Inflammatory macrophage (primary cell): ENCODE measurements at places on chromosomes 16 and 17.

- no peak for DNase-seq
These were observed 854.1 kb downstream of the KCNJ2 start for GRCh38 chr17:71023249-71024030.

DNA sequence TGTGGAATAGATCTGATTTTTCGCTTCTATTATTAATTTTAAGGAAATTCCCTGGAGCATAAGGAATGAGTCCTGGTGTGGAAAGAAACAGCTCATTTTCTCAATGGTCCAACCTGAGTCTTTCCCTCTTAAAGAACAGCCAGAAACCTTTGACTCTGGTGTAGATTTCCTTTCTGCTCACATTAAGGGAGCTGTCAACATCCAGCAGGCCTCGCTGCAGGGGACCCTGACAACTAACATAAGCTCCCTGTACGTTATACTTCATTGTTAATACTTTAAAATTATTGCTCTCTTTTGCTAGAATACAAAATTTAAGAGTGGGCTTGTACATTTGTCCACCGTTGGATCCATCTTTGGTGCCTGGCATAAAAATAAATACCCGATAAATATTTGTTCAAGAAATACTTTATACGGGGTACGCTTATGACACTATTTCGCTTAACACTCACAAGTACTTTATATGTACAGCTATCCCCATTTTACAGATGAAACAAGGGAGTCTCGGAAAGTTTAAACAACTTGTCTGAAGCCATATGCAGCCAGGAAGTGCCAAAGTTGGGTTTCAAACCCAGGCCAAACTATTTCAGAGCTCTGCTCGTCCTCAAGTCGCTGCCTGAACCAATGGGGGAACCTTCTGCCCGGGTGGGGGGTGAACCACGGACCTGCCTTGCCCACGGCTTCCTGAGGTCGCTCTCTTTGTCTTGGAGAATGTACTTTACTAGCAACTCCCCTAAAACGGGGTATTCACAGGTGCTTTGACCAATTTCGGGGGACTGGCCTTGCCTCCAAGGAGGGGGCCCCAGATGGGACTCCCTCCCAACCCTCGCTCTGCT, 611 bp downstream of the SMARCE1 start:
- peak; percentile 42 for DNase-seq

DNA sequence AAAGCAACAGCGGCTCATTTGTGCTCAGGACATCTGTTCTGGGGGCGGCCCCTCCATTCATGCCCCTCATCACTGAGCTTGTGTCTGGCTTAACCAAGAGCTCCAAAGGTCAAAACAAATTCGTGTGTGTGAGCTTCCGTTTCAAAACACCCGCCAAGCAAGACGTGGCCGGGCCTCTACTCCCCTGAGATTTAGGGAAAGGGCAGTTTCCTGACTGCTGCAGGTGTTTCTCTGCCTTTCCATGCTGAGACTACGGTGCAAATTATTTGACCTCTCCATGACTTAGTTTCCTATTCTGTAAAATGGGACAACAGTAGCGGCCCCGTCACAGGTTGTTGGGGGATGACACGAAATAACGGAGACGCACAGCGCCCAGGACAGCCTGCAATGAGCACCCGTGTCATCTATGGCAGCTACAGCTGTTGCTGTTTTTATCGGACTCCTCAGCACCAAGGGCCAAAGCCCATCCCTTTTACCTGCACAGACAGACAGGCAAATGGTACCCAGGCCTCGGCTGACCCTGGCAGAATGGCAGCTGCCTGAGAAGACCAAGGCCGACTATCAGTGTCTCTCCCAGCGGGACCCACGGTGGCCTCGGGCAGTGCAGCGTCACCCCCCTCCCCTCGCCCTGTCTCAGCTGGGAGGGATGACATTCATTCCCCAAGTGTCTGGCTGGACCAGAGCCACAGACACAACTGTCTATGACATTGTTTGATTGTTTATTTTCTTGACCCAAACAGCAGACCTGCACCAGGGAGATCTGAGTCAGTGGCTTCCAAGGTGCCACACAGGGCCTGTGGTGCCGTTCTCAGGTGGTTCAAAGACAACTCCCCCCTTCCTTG, 50.7 kb upstream of the DOC2B start:
- DNase-seq: no peak

GRCh38 chr16:87800497-87800896, 34.7 kb upstream of the KLHDC4 start:
- no peak for DNase-seq

- peak; percentile 19 for DNase-seq
These were observed 66.3 kb downstream of the MPRIP start for GRCh38 chr17:17108451-17109049.

DNA sequence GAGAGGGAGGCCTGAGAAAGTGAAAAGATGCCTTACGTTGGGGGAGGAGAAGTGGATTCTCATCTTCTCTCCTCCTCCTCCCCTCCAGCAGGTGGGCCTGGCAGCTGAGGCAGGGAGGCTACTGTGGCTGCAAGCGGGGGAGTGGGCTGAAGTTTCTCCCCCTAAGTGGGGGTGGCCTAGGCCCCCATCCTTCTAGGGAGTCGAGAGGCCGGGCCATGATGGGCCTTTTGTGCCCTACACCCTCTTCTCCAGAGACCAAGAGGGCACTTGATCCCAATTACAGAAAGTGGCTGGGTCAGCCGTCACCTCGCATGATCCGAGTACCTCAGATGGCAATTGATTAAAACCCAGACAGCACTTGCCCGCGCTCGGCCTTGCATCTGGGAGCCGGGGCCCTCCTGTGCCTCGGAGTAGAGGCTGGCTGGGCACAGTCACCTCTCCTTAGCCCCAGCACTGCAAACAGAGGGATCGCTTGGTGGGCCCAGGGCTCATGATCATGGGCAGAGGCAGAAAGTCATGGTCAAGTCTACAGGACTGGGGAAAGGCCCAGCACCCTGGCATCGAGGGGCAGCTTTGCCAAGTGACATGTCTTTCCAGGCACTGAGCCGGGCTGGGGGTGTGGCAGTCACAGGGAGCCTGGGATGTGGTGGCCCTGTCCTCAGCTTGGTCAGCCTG, 78.3 kb downstream of the IRX5 start:
- no peak for DNase-seq

DNA sequence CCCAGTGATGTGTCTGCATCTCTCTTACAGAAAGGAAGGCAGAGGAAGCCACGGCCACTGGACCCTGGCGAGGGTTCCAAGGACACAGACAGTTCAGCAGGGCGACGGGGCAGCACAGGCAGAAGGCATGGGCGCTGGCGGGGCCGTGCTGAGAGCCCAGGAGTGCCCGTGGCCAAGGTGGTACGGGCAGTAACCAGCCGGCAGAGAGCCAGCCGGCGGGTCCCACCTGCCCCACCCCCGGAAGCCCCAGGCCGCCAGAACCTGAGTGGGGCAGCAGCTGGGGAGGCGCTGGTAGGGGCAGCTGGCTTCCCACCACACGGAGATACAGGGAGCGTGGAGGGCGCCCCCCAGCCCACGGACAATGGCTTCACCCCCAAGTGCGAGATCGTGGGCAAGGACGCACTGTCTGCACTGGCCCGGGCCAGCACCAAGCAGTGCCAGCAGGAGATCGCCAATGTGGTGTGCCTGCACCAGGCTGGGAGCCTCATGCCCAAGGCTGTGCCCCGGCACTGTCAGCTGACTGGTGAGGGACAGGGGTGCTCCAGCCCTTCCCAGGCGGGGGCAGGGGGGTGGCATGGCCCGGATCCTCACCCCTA, 7.8 kb downstream of the XYLT2 start:
- no peak for DNase-seq

DNA sequence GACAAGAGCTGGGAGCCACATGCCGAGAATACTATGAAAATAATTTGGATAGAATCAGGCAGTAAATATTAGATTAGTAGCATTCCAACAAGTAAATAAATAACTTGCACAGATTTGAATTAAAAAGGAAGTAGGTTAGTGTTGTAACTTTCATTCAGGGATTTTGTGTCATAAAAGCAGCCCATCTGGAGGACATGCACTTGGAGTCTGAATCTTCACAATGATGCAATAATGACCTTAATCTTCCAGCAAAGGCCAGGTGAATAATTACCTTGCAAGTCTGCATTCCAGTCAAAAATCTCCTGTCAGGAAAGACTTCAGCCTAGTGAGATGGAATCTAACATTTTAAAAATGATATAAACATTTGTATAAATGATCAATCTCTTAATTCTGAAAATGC, 518.1 kb downstream of the KCNJ2 start:
- DNase-seq: no peak

GRCh38 chr17:41534899-41535546, 6.9 kb upstream of the KRT19 start:
- no peak for DNase-seq

- DNase-seq: no peak
These were observed 615 bp downstream of the CARMIL2 start for GRCh38 chr16:67645397-67646121.

DNA sequence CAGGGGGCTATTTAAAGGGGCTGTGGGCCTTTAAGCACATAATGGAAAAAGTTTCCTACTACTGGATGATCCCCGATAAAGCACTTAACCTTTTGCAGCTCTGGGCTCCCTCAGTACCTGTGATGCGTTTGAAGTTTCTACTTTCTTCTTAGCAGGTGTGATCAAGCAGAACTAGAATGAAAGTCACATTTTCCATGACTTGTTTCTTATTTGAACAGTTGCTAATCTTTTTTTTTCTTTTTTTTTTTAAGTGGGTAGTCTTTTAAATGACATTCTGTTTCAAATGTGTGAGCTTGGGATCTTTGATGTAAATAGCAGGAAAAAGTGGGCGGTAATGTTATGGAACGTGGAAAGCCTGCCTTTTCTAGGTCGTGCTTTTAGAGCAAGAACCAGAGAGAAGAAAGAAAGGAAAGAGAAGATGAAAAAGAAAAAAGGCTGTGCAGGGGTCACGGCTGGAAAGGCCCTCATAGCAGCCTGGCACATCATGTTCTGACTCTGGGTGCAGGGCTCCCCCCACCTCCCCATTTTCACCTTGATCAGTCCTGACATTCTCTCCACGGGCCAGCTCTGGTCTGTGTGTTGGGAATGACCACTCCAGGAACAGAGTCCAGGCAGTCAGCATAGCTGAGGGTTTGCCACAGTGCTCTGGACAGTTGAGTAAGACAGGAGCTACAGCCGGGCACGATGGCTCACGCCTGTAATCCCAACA, 150.6 kb downstream of the CLEC16A start:
- no peak for DNase-seq

DNA sequence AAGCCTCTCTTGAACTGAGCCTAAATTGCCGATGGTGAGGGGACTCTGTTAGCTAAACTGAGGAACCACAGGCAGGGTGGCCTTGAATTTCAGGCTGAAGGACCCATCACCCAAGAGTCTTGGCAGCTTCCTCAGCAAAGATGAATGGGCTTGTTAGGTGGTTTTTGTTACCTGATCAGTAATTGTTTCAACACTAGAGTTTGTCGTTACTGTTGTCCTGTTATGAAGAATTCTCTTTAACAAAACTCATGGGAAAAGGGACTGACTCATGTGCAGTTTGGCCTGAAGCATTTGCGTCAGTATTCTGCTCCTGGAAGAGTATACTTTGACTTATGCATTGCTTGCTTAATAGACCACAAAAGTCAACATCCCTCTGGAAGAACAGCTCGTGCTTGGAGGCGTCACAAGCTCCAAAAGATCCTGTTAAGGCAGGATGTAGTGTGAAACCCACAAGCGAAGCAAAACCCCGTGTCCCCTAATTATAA, 206.0 kb downstream of the IRX3 start:
- DNase-seq: no peak

GRCh38 chr17:61511480-61512182, 59.4 kb downstream of the TBX4 start:
- no peak for DNase-seq

- no peak for DNase-seq
These were observed 128.2 kb downstream of the HS3ST3B1 start for GRCh38 chr17:14429084-14429483.

- DNase-seq: no peak
These were observed 12.8 kb downstream of the ABCA8 start for GRCh38 chr17:68942389-68942788.

DNA sequence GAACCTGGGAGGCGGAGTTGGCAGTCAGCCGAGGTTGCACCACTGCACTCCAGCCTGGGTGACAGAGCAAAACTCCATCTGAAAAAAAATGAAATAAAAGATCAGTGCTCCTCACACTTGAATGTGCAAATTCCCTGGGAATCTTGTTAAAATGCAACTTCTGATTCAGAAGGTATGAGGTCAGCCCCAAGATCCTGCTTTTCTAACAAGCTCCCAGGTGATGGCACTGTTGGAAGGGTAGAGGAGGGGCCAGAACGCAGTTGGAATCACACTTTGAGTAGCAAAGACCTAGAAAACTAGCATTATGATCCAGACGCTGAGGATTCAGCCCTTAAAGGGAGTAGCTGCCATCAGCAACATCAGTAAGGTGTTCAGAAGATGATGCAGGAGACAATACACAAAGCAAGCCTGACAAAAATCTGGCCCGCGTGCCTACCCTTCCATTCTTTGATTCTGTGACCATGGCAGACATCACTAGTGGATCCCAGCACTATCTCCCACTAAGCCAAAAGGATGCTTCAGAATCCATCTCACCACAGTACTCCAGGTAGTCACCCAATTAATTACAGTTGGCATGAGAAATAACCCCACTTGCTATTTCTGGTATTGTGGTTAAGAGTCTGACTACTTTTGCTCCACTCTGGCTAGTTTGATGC, 33.1 kb upstream of the MEIOC start:
- DNase-seq: no peak

DNA sequence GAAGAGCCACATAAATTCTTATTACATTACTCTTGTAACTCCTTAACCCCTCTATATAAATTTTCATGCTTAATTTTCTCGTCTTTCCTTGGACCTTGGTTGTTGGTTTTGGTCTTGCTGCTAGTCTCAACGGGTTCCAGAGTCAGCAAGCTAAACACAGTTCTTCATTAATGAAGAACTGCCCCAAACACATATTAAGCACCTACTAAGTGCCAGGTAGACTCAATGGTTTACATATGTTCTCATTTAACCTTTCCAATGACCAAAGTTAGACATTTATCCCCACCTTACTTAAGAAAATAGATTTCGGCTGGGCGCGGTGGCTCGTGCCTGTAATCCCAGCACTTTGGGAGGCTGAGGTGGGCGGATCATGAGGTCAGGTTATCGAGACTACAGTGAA, 15.0 kb downstream of the SIAH1 start:
- no peak for DNase-seq

DNA sequence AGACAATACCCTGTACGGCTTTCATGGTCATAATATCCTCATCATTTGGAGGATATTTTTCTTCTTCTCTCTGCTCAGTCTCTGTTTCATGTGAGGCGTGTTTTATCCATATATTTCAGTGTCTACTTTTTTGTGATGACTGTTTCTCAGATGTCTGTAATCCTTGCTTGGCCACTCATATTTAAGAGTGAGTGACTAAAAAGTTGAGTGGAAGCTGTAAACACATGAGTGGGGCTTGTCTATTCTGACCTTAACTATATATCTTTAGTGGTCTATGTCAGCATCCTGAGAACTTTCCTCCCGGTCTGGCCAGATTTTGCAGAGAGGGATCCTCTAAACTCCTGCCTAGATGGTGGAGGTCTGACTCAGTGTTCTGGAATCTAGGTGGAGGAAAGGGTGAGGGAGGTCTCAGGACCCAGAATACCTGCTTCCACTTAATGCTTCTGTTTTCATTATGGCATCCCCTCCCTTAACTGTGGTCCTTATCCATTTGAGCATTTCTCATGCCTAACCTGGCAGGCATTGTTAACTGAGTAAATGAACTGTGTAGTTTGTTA, 6.0 kb downstream of the DDX19B start:
- no peak for DNase-seq

GRCh38 chr17:30942308-30943079, 20.7 kb downstream of the ADAP2 start:
- no peak for DNase-seq
